SK-N-MC (cell line): ENCODE measurements at places on chromosomes 11 and 22.

DNA sequence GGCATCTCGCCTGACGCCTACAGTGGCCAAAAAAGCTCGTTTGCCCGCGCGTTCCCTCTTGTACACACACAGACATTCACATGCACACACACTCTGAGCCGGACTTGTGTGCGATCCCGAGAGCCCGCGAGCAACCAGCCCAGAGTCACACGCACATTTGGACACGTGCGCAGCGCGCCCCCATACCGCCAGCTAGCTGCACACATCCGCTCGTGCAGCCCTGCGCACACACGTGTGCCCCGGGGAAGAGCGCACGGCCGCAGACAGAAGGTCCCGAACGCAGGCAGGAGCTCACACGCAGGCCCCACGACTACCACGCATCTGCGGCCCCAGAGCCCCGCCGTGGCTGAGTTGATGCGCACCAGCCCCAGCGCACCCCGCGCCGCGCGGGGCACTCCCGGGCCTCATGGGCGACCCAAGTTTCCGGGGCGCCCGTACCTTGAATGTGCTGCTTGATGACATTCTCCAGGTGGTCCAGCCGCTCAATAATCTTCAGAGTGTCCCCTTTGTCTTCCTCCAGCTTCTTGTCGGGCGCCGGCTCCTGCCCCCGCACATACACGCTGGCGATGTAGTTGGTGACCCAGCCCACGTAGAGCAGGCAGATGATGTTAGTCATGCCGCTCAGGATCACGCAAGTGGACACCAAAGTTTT is 758 bp downstream of the GALNT18 start:
- DNase-seq = no peak

DNA sequence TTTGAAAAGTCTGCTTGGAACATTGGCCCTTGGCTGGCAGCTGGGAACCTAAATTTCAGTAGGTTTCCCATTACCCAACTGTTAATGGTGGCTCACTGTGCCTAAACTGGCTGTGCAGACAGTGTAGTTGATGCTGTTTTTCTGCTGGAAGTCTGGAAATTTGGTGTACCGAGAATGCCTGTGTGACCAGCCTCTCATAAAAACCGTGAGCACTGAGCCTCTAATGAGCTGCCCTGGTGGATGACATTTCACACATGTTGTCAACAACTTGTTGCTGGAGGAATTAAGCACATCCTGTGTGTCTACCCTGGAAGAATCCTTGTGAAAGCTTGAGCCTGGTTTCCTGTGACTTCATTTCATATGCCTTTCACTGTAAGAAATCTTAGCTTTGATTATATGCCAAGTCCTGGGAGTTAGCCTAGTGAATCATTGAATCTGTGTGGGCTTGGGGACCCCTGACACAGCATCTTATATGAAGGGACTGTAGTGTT is 131.1 kb downstream of the LDLRAD3 start:
- DNase-seq = no peak

- DNase-seq = no peak
Observed at GRCh38 chr22:43571181-43571580, 159.4 kb downstream of the MPPED1 start.

GRCh38 chr11:62433904-62434276 is 15.1 kb downstream of the SCGB1A1 start:
- DNase-seq = no peak

- no peak for DNase-seq
Observed at GRCh38 chr22:25645964-25646363, 81.5 kb downstream of the GRK3 start.

GRCh38 chr11:57323855-57324153 is 948 bp downstream of the TNKS1BP1 start:
- no peak for DNase-seq

DNA sequence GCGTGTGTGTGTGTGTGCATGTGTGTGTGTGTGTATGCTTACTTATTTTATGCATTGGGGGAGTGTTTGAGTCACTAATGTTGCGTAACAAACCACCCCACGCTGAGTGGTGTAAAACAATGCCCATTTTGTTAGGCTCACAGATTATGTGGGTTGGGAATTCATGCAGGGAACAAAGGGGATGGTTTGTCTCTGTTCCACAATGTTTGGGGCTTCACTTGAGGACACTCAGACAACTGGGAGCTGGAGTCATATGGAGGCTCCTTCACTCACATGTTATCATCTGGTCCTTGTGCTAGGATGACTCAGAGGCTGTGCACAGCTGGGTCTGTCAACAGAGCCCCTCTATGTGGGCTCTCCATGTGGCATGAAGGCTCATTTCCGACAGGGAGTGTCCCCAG is 51.3 kb upstream of the LARGE1 start:
- no peak for DNase-seq

GRCh38 chr11:31114442-31114841 is 255.1 kb downstream of the DCDC1 start:
- no peak for DNase-seq

- no peak for DNase-seq
Observed at GRCh38 chr11:21069909-21070308, 400.5 kb downstream of the NELL1 start.
